Motor neuron (in vitro differentiated cells): ENCODE measurements at places on chromosomes 7 and 10. TPM values are rescaled to one million over a fixed set of nuclear protein-coding genes. Genes with fewer than 3 reads are reported as not detected.

The SEMA4G gene
- 7.3 and 9.7 TPM in 2 replicates for total RNA-seq

The CPA2 gene
- total RNA-seq: 3.6 and 4.4 TPM in 2 replicates

The CALD1 gene
- total RNA-seq: 166 and 181 TPM in 2 replicates

The UCN3 gene
- 0.26 and 0.27 TPM in 2 replicates for total RNA-seq

The ALOX5 gene
- 0.73 and 1.3 TPM in 2 replicates for total RNA-seq

The CLCN1 gene
- total RNA-seq: 0.11 and 0.19 TPM in 2 replicates

The HOXA9 gene
- 1.3 and 2.1 TPM in 2 replicates for total RNA-seq

The FAM237B gene
- total RNA-seq: 0.28 and 0.34 TPM in 2 replicates

The SPDYE2 gene
- 0.29 TPM in 1 of 2 replicates, not detected in the other for total RNA-seq

DNA sequence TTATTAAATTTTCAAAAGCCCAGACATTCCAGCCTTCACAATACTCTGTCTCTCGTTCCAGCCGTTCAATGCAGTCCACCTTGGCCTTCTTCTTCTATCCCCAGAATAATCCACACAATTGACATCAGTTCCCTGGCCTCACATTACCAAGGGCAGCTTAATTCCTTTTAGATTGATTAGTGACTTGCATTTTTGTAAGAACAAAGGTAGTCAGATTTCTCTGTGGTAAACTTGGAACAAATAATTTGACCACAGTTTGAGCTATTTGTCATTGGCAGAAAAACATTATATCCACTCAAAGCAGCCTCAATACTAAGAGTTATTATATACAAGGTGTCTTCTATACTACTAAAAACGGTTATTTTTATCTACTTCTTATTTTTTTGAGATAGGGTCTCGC lies 5.1 kb upstream of the CYTH3 start:
- no peak for ATAC-seq

- no peak for ATAC-seq
Observed at GRCh38 chr7:75866114-75866488, 12.7 kb upstream of the RHBDD2 start.

- peak; percentile 45 for ATAC-seq
Observed at GRCh38 chr10:62386356-62387320, 12.5 kb downstream of the ZNF365 start.

DNA sequence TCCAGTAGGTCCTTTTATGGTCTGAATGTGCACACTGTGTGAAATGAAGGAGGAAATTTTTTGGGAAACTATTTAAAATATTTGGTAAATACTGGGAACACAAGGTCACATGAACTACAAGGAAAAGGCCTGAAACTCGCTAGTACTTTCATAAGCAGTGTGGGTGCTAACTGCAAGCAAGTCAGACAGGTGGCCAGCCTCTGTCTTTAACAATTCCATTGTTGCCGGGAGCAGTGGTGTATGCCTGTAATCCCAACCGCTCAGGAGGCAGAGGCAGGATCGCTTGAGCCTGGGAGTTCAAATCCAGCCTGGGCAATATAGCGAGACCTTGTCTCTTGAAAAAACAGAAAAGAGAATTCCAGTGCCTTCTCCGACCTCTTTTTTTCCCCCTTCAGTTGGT lies 37.5 kb downstream of the SMURF1 start:
- ATAC-seq: peak; percentile 34

DNA sequence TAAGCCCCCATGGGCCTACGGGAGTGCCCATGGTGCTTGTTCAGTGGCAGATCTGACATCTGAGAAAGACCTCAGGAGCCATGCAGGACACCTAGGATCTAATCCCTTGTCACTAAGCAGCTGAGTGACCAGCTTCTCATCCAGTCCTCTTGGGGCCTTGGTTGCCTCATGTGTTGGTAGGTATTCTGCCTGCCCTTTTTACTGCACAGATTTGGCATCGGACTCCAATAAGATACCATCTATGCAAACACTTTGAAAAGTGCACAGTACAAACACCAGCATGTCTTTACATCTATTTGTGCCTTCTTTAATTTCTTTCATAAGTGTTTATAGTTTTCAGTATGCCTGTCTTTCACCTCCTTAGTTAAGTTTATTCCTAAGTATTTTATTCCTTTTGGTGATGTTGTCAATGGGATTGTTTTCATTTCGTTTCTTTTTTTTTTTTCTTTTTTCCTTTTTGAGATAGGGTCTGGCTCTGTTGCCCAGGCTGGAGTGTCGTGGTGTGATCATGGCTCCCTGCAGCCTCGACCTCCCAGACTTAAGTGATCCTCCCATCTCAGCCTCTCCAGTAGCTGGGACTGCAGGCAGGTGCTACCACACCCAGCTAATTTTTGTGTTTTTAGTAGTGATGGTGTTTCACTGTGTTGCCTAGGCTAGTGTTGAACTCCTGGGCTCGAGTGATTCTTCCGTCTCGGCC lies 10.4 kb downstream of the STOX1 start:
- no peak for ATAC-seq

GRCh38 chr7:94666879-94667587 lies 11.1 kb upstream of the SGCE start:
- ATAC-seq: no peak

- ATAC-seq: no peak
Observed at GRCh38 chr10:77244286-77244685, 393.3 kb downstream of the KCNMA1 start.

- peak; percentile 6 for ATAC-seq
Observed at GRCh38 chr10:6201516-6201975, 1.2 kb upstream of the PFKFB3 start.

DNA sequence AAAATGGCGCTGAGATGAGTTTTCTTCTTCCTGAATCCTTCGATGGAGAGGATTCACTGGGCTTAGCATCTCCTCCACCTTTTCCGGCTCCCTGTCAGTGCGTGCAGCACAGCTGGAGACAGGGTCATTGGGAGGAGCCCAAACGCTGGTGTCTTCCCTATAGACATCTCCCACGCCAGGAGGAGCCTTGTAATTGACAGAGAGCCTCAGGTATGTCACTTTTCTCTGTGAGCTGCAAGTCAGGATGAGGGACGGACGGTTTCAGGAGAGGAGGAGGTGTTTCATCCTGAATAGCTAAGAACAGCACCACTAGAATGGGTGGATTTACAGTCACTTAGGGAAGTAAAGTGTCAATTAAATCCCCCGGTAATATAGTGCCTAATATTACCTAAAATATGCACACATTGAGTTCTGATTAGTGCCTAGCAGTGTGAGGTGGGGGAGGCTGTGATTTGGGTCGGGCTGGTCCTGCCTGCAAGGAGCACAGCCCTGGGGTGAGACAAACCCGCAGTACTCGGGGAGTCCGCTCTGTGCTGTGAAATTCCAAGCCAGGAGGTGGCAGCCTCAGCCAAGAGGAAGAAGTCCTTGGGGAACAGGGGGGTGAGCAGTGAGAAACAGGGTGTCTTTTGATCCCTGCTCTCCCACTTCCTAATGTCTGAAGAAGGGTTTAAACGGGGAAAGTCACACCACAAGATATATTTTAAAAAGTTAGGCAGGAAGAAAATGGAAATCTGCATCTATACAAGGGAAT lies 28.2 kb downstream of the IL15RA start:
- peak; percentile 38 for ATAC-seq

DNA sequence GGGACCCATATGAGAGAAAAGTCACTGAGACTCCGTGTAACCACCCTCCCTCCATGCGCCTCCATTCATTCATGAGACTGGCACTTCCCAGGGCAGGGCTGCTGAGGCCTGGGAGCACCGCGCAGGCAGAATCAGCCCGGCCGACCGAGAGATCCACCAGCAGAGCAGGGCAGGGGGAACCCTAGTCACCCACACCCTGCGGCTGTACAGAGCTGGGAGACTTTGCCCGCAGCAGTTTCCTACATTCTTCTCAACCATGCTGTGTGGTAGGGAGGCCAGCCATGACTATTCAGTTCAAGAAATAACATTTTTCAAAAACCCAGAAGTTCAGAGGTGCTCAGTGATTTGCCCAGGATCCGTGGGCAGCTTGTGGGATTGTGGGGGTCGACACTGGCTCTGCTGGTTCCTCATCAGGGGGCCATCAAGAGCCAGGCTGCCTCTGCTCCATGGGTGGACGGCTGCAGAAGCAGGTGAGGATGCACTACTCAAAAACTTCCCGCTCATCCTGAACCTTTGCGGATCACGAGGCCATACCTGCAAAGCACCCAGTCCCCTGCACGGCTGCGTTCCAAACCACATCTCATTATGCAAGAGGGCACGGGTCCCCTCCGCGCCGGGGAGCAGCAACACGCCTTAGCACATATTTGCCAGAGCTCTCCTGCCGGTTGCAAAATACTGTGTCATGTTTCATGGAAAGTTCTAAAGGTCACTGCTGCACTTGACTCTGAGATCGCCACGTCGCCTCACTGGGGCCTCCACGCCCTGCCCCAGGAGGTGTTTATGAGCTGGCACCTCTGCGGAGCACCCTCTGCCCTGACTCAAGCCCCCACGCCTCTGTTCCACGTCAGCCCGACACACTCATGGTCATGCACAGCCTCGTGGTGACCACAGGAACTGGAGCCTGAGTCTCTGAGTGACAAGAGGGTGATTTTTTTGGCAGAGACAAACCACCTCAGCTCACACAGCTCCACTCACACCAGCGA lies 132.0 kb downstream of the PRKAG2 start:
- peak; percentile 94 for ATAC-seq

DNA sequence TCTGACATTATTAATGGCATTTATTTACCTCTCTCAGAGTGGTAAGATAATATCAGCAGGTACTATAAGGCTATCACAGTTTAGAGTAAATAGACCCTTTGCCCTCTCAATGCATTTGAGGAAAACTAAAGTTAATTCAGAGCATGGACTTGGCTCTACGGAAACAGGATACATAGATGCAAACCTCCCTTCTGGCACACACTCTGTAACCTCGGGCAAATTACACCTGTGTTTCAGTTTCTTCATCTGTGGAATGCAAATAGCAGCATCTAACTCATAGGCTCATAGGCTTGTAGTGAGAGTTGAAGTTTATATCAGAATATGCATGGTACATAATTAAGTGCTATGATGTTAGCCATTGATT lies 5.6 kb downstream of the RAPGEF5 start:
- no peak for ATAC-seq

DNA sequence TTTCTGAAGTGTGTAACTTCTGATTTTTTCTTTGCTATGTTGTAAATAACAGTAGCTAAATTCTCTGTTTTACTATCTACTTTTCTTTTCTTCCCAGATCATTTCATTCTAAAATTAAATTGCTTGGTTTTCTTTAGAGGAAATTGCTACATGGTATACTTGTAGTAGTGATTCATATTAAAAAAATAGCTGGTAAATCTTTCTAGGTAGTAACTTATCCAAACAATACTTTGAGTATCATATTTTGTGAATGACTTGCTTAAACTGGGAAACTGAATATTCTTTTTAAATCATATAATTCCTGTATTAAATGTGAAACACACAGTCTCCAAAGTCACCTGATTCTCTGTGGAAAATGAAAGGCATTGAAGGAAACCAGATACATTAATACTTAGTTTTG lies 85.5 kb downstream of the ZNRF2 start:
- ATAC-seq: no peak

- no peak for ATAC-seq
Observed at GRCh38 chr10:29828956-29829355, 194.2 kb upstream of the SVIL start.

GRCh38 chr10:77381750-77382149 lies 255.9 kb downstream of the KCNMA1 start:
- ATAC-seq: no peak

DNA sequence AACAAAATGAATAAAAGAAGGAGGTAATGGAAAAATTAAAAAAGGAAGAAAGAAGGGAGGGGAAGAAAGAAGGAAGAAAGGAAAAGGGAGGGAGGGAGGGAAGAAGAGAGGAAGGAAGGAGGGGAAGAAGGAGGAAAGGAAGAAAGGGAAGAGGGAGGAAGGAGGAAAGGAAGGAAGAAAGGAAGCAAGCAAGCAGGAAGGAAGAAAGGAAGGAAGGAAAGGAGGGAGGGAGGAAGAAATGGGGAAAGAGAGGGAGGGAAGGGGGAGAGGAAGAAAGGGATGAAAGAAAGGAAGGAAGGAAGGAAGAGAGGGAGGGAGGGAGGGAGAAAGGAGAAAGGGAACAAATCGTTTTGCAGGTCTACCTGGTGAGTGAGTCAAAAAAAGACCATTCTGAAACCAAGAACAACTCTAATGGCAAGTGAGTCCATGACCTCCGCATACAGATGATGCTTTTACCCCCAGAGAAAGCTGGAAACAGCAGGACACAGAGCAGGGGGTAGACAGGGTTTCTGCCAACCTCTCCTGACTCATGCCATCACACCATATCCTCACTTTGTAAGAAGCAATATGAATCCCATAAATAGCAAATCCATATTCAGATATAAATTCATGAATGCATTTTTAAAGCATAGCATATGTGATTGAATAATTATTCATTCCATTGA lies 1112.9 kb upstream of the AUTS2 start:
- ATAC-seq: no peak

- ATAC-seq: peak; percentile 75
Observed at GRCh38 chr7:50304129-50304910, at the start of gene IKZF1. Gene IKZF1 (plus strand): TSS chr7:50304716. CDS start chr7:50319062, 14,346 bp downstream.

GRCh38 chr10:48289501-48290238 lies 15.2 kb upstream of the FRMPD2 start:
- peak; percentile 73 for ATAC-seq

DNA sequence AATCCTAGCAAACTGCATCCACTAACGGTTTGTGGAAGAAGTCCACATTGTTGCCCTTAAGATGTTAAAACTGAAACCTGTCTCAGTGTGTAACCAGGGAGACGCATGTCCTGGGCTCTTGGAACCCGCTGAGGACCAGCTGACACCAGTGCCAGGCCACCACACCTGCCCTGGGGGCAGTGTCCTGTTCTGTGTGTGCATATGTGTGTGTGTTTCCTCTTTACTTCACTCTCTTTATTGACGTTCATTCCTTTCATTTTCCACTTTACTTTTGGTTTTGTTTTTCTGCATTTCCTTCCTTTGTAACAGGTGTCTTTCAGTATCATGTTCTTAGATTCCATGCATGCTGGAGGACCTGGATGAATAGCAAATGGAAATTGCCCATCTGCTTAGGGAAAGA lies 83.8 kb downstream of the TEX36 start:
- ATAC-seq: no peak

GRCh38 chr10:76643511-76643911 lies 994.1 kb downstream of the KCNMA1 start:
- no peak for ATAC-seq

- no peak for ATAC-seq
Observed at GRCh38 chr7:86733783-86734182, 90.1 kb downstream of the GRM3 start.

GRCh38 chr10:112874982-112875381 lies 75.1 kb upstream of the TCF7L2 start:
- ATAC-seq: no peak

DNA sequence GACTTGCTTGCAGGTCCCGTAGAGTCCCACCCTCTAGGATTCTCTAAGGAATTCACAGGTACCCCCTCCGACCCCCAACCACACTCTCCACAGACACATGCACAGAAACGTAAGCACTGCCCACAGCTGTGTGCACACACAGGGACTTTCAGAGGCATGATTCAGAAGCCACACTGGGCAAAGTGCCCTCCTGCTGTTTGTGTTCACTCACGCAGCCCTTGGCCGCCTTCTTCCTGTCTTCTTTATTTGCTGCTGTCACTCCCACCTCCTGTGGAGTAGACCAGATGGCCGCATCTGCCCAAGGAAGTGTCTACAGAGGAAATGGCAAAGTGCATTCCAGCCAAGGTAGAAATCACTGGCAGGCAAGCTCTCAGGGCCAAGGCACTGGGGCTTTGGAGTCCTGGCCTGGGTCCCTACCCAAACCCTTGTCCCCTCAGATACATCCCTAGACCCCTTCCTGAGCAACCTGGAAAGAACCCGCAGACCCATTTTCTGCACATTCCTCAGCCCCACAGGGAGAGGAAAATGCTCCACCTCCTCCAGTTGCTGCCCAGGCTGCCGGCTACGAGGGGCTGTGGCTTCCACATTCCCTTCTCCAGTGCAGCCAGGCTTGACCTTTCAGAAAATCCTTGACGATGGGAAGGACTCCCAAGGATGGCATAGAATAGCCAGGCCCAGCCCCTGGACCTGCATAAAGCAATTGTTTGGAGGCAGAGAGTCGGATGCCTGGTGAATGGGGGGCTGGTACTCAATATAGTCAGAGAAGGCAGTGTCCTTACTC lies 21.6 kb upstream of the GIMAP8 start:
- ATAC-seq: peak; percentile 47
